ENCODE measurements at places on chromosomes 2 and 18.

DNA sequence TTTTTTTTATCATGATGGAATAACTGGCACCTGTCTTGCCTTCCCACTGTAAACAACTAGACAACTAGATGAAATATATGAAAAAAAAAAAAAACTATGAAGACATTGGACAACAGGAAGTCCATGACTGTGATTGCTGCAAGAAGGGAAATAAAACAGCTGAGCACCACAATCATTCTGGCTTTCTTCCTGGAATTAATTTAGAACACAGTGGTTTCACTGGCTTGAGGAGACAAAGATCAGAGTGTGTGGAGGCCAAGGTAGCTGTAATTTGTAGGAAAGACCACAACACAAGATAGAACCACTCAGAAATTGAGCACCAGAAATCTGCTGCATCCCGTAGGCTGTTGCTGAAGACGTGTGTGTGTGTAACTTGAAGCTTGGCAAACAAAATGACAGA is 121.1 kb upstream of the PID1 start:
- no peak for DNase-seq

DNA sequence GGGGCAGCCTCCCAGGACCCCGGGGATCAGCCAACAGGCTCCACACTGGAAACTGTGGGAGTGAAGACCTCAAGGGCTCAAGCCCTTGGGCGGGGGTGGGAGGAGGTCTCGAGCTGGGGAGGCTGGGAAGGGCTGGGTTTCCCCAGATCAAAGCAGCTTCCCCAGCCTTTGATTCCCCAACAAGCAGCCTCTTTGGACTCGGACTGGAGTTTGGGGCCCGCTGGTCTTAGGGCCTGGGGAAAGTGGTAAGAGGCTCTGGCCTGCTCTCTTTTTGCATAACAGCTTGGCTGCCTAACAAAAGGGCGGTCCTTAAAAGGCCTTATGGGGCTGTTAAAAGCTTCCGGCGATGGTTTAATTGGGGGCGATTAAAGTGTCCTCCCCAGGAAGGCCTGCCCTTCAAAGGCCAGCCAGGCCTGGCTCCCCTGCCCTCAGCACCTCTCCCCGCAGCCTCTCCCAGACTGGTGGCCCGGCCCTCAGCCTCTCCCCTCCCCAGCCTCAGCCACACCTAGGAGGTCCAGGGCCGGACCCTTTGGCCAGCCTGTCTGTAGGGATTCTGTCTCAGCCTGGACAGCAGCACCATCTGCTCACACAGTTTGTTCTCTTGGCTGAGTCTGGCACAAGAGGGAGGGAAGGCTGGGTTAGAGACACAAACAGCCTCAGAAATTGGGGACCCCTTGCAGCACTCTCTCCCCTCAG is 39.6 kb downstream of the ZFP36L2 start:
- no peak for DNase-seq

GRCh38 chr2:189685540-189686229 is 11.2 kb downstream of the ANKAR start:
- no peak for DNase-seq

- no peak for DNase-seq
These were observed 1.8 kb downstream of the CNNM3 start for GRCh38 chr2:96817882-96818281.

DNA sequence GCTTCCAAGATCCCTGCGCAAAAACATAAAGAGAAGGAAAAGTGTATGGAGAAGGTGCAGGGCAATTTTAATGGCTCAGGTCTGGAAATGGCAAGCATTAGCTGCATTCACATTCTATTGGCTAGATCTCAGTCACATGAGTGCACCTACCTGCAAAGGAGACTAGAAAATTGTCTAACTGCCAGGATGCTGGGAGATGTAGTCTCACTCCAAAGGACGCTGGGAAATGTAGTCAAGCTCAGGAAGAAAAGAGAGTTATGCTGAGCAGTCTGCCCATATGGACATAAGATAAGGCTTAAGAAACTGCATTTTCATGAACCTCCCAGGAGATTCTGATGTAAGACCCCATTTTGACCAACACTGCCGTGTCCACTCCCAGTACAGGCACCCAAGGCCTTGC is 9.5 kb upstream of the KLHL29 start:
- DNase-seq = no peak

GRCh38 chr2:233413559-233414272 is 59.4 kb downstream of the DGKD start:
- DNase-seq = no peak

GRCh38 chr18:34639687-34640086 is 70.4 kb upstream of the DTNA start:
- no peak for DNase-seq

GRCh38 chr18:2610549-2610948 is 39.2 kb downstream of the NDC80 start:
- no peak for DNase-seq

- DNase-seq = no peak
These were observed 57.7 kb downstream of the ZEB2 start for GRCh38 chr2:144462266-144462665.

- no peak for DNase-seq
These were observed 65.6 kb upstream of the ZNF385B start for GRCh38 chr2:179927041-179927440.

DNA sequence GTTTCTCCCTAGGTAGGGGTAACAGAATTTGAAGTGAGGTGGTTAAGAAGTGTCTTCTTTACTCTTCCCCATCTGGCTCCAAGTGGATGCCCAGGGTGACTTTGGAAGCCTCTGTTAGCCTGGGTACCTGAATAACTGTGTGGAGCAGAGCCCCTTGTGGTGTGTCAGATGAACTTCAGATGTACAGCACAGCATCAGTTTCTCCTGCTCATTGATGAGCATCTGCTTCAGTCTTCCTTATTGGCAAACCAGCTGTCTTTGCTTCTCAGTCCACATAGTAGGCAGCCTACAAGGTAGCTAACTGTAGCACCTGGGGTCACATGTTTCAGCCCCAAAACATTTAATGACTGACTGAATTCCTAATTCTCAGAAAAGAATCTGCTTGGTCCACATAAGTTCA is 56.2 kb upstream of the ATP8B1 start:
- DNase-seq = no peak

GRCh38 chr2:65033178-65033577 is 23.0 kb upstream of the CEP68 start:
- DNase-seq = no peak

DNA sequence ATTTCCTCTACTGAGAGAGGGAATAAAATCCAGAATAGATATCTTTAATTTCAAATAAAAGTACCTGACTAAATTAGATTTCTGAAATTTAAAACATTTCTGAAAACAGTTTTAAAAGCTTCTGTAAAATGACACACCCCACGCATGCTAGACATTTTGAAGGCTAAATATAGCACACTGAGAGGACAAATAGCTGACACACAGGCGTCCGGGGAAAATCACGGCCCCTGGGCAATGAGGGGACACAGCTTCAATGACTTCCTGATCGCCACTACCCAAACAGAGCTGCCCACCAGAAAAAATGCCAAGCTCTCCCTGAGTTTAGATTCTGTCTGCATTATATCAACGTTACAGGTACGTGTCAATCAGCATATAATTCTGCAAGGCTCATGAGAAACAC is 10.9 kb downstream of the TBC1D8 start:
- DNase-seq = no peak

Data from thymus (tissue), 14 donors.